ENCODE measurements at places on chromosomes 16 and 17.
A peak's percentile ranks its signal among the peaks of the same experiment; 100 is the strongest.

GRCh38 chr16:88452482-88453216 lies 431 bp upstream of the ZFPM1 start:
- DNase-seq, result peak; percentile 28

GRCh38 chr16:4109250-4109736 lies 6.9 kb downstream of the ADCY9 start:
- DNase-seq, result no peak

DNA sequence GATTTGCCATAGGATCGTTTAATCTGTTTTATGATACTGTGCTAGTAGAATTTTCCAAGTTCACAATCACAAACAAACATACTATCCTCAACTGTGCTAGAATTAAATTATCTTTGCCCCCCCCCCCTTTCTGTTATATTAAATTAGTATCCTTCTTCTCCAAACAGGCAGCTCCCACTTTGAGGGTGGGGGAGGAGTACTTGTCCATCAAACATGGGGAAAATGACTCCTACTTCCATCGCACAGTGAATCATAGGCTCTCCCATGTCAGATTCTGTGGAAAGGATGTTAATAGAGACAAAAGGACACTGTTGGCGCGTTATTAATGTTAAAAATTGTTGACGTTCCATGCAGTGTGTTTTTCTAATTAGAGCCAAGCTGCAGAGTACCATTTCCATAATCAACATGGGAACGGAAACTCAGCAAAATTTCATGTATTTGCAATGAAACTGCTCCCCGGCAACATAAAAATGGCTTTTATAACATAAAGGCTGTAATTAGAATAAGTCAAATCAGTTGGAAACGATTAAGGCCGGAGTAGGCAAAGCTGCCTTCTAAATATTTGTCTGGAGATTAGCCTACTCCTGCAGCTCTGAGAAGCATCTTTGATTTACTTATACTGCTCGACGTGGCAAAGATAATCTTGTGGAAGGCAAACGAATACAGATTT lies 104.6 kb downstream of the RBFOX1 start:
- no peak for DNase-seq

DNA sequence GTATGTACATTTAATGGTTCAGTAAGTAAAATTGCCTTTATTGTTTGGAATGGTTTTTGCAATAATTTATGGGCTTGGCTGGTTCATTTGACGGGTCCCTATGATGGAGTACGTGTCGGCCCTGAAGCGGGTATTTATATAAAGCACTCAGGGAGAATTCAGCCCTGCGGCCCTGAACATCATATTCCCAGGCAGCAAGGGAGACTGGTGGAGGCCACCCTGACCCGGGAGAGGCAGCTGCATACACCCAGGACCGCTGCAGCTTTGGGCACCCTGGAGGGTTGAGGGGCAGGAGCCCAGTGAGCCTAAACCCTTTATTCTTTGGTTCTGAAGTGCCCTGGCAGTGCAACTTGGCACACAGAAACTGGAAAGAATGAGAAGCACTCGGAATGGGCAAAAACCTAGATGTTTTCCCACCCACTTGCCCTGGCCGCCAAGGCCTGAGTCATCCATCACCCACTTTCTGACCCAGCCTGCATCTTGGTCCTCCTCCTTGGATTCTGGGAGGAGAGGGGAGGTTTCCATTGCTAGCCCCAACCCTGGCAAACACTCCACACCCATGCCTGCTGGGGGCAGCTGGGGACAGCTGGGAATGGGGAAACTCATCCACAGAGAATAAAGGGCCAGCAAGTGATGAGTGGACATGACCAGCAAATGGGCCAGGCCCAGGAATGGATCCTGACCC lies 162.2 kb upstream of the TNRC6C start:
- DNase-seq, result no peak

- no peak for DNase-seq
Measured at GRCh38 chr17:68707031-68707430, 105.9 kb upstream of the FAM20A start.

- no peak for DNase-seq
Measured at GRCh38 chr17:62746941-62747340, 61.2 kb downstream of the MARCHF10 start.

DNA sequence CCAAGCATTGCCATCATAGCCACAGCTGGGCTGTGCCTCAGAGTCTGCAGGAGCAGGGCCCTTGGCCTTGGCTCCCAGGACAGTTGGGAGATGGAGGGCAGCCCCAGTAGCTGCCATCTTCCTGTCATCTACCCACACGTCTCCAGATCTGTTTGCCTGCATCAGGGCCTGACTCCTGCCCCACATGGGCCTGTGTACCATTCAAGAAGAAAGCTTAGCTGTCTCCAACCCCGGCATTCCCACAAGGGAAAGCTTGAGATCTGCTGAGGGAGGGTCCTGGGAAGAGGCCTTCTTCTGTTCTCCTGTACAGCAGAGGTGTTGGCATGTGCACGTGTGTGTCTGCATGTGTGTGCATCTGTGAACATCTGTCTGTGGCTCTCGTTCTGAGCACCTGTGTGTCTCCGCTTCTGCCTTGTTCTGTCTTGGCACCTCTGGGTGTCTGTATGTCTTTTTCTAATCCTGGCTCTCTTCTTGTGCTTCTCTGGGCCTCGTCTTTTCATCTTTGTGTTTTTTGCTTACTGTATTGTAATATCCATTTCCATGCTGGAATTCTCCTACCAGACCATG lies 122.2 kb downstream of the MRM1 start:
- no peak for DNase-seq

- no peak for DNase-seq
Measured at GRCh38 chr16:1565083-1565805, 31.8 kb downstream of the TMEM204 start.

- DNase-seq, result no peak
Measured at GRCh38 chr17:39920218-39921210, 2.1 kb upstream of the GSDMB start.

- DNase-seq, result no peak
Measured at GRCh38 chr16:51392521-51393187, 241.6 kb upstream of the SALL1 start.

DNA sequence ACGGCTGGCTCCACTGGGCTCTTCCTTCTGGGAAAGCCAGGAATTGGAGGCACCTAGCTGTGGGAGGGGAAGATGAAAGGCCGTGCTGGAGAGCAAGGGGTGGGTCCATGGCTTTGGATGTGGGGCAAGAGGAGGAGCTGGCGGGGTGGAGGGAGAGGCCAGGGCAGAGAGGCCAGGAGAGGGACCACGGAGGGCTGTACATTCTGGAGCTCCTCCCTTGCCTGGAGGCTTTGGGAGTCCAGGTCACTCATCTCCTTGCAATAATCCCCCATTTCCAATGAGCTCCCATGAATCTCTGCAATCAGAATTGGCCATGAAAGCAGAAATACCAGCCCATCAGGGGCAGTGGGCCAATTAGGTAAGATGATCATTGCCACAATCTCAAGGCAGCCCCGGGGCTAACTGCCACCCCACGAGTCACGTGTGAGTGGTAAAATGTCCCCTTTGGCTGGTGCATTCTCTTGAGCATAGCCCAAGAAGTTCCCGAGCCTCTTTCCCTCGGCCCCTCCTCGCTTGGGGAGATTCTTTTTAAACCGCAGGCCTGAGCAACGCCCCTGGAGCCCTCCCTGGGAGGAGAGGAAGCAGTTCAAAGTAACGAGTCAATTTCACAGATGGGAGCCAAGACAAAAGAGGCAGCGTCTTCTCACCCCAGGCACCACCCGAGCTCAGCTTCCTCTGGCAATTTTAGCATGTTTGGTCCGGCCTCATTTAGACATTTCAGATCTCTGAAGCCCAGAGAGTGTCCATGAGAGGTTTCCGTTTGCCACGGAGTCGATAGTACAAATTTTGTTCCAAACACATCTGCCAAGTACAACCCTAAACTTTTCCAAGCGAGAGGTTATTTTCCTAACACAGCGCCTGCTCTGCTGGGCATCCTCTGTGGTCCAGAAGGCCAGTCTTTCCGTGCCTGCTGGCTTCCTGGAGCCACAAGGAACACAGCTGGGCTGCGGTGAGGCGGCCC lies 13.4 kb downstream of the RTN4RL1 start:
- peak; percentile 16 for DNase-seq

GRCh38 chr16:65185241-65185778 lies 63.4 kb upstream of the CDH11 start:
- no peak for DNase-seq

- no peak for DNase-seq
Measured at GRCh38 chr16:66459878-66460277, 32.8 kb downstream of the BEAN1 start.

GRCh38 chr17:47197821-47198220 lies 8.7 kb upstream of the CDC27 start:
- DNase-seq, result no peak

GRCh38 chr16:61858988-61859387 lies 177.2 kb downstream of the CDH8 start:
- no peak for DNase-seq

DNA sequence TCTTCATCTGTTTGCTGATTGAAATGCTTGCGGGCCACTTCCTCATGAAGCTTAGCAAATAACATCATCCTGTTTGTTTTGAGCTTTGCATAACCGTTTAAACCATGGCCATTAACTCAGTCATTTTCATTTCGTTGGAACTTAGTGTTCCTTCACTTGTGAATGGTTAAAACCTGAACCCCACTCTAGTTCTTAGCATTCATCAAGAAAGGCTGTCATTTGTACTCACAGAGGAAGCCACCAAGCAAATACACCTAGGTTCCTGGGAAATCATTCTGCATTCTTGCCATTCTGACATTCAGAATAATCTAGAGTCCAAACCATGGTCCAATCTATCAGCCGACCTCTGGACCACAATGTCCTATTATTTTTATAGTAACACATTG lies 8.4 kb upstream of the TAT start:
- DNase-seq, result no peak

DNA sequence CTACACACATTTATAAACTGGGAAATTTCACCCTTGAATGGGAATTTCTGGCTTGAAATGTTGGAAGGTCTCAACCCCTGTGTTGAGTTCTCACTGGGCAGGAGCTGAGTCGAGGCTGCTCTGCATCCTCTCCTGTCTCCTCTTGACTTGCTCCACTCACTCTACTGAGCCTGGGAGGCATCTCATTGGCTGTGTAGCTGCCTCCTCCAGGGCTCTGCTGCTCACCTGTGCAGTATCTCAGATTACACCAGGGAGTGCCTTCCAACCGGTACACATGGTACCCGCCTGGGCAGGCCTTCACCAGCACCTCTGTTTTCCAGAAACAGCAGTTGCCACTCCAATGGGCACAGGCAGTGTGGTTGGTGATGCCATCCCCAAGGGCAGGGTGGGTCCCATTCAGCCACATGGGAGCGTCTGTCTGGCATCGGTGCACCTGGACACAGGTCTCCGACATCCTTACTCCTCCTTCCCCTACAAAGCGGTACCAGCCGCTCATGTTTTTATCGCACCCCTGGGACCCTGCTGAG lies 3.7 kb downstream of the GP2 start:
- no peak for DNase-seq

GRCh38 chr17:48492401-48493298 lies 38.2 kb downstream of the HOXB1 start:
- no peak for DNase-seq

- no peak for DNase-seq
Measured at GRCh38 chr16:33059206-33059605, 134.8 kb upstream of the TP53TG3C start.

DNA sequence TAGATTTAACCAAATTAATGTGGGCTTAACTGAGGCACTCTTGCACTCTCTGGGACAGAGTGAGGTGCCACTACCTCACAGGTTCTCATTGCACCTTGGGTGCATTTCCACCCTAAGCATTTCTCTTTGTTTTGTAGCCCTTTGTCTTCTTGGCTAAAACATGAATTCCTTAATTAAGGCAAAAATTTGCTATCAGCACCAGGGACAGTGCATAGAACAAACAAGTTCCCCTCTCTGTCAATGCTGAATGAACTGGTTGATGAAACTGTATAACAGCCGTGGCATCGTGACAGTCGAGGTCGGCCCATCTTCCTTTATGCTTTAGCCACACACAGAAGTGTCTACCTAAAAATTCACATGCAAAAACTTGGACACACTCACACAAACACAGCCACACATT lies 74.8 kb downstream of the HS3ST2 start:
- no peak for DNase-seq

- DNase-seq, result no peak
Measured at GRCh38 chr17:55959756-55960155, 193.5 kb upstream of the ANKFN1 start.

DNA sequence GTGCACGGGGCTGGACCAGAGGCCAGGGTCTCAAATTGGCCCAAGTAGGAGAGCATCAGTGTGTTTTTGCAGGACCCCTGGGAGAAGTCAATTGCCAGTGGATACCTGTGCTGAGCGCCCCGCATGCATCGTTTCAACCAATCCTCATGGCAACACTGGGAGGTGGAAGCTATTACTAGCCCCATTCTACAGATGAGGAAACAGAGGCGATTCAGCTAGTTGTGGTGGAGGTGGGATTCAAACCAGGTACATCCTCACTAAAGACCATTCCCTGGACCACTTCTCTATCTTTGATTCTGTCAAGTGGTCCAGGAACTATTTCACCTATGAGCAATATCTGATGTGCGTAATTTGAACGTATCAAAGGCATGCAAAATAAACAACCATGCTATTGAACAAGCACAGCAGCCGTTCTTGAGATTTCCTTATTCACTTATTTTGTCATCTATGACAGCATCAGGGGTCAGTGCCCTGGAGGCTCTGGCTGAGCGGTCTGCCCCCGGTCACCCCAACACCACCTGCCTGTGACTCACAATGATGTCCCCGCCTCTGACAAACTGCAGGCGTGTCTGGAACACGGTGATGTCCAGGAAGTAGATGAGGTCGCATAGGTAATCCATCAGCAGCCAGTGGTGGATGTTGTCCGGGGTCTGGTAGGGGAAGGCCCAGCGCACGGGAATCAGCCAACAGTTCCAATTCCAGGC lies 54.0 kb downstream of the CNGB1 start:
- no peak for DNase-seq

GRCh38 chr17:1201132-1201702 lies 21.4 kb upstream of the ABR start:
- no peak for DNase-seq

- no peak for DNase-seq
Measured at GRCh38 chr17:79866791-79867518, 27.7 kb upstream of the CBX4 start.

GRCh38 chr17:62750631-62751051 lies 57.5 kb downstream of the MARCHF10 start:
- no peak for DNase-seq

GRCh38 chr17:52181782-52182181 lies 23.3 kb upstream of the CA10 start:
- DNase-seq, result no peak

- DNase-seq, result no peak
Measured at GRCh38 chr17:77212081-77212832, 71.5 kb downstream of the SEC14L1 start.

GRCh38 chr16:75647112-75647491 lies 363 bp downstream of the KARS1 start:
- DNase-seq, result no peak

GRCh38 chr16:14131774-14132695 lies 60.9 kb downstream of the MRTFB start:
- DNase-seq, result no peak

- no peak for DNase-seq
Measured at GRCh38 chr17:81491761-81492160, 20.8 kb downstream of the ACTG1 start.

DNA sequence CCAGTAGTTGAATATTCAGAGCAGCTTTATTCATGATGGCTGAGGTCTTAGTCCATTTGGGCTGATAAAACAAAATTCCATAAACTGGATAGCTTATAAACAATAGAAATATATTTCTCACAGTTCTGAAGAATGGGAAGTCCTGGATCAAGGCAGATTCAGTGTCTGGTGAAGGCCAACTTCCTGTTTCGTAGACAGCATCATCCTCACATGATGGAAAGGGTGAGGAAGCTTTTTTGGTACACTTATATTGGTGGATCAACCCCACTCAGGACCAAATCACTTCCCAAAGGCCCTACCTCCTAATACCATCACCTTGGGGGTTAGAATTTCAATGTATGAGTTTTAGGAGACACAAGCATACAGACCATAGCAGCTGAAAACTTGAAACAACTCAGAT lies 224.2 kb downstream of the CYB561 start:
- DNase-seq, result no peak

Measured in SK-N-MC (cell line).